Left ventricle myocardium superior (tissue), 1 donor: ENCODE measurements at places on chromosomes 6 and 20. TPM values are rescaled to one million over a fixed set of nuclear protein-coding genes. Genes with fewer than 3 reads are reported as not detected.

GRCh38 chr6:137277971-137278637 lies 58.9 kb upstream of the IFNGR1 start:
- DNase-seq, result no peak

DNA sequence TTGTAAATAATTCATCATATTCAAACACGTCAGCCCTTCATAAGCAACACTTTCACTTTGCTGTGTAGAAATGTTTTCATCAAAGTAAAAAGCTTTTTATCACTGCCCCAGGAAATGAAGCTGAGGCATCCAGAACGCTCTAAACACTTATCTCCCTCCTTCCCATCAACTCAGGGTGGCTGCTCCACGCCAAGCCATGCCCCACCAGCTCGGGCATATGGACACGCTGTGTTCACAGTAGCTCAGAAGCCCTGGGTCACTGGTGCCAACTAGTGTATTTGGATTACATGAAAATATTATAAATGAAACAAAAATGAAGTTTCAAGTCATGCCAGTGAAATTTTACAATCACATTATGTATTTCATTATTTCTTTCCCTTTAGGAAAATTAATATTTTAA lies 10.3 kb downstream of the PDE10A start:
- DNase-seq, result no peak

DNA sequence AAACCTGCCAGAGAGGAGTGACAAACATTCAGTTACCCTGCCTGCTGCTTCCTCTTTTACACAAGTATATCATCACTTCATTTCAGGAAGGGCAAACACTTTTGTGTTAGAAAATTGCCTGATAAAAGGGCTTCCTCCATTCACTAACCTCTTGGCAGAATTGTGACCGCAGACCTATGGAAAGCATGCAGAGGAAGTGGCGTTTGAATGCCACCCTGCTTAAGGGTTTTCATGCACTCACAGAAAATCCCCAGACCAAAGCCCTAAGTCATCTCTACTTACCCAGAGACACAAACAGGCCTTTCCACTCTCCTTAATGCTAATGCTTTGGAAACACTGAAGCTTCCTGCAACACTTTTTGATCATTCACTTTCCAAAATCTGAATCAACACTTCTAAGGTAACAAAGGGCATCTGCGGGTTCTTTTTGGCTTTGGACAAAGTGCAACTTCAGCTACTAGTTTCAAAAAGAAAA lies 22.1 kb upstream of the RALGAPA2 start:
- no peak for DNase-seq

GRCh38 chr6:42791706-42792320 lies 10.0 kb downstream of the BICRAL start:
- DNase-seq, result no peak

GRCh38 chr6:90940812-90941481 lies 354.1 kb upstream of the MAP3K7 start:
- DNase-seq, result no peak

GRCh38 chr6:78810146-78810545 lies 57.2 kb upstream of the IRAK1BP1 start:
- DNase-seq, result no peak

DNA sequence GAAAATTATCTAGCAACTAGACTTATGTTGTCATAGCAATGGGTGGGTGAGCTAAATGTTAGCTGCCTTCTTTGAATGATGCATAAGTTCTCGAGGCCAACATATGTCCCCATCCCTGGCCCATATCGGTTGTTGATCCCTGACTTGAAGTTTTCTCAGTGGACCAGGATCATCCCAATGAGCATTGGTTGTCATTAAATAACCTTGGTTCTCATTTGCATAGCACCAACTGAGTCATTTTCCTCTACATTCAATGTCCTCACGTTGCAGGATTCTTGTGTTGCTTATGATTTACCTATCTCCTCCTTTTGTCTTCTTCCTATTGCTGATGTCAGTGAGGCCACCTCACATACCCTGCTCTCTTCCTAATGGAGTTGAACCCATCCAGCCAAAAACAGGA lies 12.1 kb upstream of the AHCY start:
- no peak for DNase-seq

The VWA7 gene
- 12.8 TPM for total RNA-seq

- DNase-seq, result no peak
Measured at GRCh38 chr6:168016176-168016620, 18.7 kb downstream of the KIF25 start.

DNA sequence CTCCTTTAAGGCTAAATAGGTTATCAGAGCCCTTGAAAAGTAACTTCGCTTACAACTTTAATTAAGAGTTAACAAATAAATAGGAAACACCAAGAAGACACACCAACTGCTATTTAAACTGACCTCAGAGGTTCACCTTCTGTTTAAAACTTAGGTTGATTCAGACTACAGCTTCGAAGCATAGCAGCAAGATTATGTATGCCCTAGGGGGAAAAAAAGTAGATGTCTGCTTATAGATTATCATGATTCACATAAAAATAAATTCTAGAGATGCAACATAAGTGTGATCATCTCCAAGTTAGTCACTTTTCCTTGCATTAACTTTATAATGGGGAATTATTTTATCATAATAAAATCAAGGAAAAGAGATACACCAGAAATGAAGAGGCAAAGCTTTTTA lies 8.9 kb downstream of the PNISR start:
- DNase-seq, result no peak

DNA sequence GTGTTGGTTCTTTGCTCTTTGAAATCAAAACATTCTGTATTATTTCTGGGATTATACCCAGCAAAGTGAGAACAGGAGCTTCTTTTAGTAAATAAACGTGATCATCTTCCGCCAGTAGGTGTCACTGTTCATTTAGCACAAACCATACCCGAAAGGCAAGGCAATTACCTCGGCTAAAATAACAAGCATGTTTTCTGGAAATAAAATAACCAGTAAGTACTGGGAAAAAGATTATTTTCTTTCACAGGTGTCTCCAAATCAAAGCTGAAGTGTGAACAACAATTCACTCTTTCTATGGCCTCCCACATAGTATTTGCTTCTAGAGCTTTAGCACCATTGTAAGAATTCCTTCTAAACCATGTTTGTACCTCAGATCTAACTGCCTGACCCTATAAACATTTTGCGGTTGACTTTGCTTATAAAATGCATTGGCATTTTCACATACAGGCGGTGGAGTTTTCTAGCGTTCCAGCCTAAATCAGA lies 144.6 kb upstream of the AGPAT4 start:
- DNase-seq, result no peak

The MEI4 gene
- total RNA-seq, result 0.32 TPM

The HLA-DRB1 gene
- total RNA-seq, result 34.3 TPM

GRCh38 chr20:52800734-52801627 lies 171.2 kb upstream of the TSHZ2 start:
- no peak for DNase-seq

DNA sequence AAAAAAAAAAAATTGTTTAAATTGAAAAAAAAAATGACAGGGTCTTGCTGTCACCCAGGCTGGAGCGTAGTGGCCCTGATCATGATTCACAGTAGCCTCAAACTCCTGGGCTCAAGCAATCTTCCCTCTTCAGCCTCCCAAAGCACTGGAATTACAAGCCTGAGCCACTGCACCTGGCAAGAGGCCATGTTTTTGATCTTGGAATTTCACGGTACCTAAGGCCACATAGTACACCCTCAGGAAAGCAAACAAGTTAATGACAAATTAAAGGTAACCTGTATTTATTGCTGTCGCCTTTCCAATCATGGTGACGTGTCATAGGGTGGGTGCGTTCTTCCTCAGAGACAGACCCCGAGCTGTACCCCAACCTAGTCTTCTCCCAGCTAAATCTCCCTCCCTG lies 79.2 kb downstream of the LINC00237 start:
- DNase-seq, result no peak

The SPINT3 gene
- not detected for total RNA-seq

DNA sequence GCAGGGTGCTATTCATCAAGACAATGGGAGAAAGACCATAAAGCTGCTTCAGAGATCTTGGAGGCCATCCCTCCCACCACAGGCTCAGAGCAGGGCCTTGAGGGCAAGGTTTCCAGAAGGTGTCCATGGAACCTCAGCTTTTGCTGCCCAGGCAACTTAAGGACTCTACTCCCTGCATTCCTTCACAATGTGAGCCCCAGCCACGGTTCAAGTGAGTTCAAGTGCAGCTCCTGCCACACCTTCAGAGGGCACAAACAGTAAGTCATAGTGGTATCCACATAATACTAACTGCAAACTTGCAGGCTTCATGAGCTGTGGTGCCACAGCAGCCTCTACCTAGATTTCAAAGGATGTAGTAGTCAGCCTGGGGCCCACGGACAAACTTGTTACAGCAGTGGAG lies 144.0 kb upstream of the C6orf118 start:
- DNase-seq, result no peak

GRCh38 chr6:126204598-126204997 lies 135.3 kb upstream of the CENPW start:
- no peak for DNase-seq

- DNase-seq, result no peak
Measured at GRCh38 chr6:45951321-45952167, 64.1 kb downstream of the CLIC5 start.

DNA sequence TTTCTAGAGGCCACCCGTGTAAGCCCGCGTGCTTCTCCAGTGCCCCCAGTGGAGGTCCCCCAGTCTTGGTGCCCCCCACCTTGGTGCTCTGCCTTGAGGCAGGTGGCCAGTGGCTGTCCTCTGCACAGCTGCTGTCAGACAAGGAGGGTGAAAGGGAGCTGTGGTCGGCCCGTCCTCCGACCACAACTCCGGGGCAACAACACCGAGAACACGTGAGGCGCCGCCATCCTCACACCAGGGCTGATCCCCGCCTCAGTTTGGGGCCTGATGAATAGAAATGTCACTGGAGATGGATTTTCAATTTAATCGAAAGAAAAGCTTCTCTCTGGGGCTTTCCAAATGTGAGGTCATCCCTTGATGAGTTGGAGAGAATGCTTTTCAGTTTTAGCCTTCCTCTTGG lies 304.6 kb downstream of the CDH4 start:
- no peak for DNase-seq

DNA sequence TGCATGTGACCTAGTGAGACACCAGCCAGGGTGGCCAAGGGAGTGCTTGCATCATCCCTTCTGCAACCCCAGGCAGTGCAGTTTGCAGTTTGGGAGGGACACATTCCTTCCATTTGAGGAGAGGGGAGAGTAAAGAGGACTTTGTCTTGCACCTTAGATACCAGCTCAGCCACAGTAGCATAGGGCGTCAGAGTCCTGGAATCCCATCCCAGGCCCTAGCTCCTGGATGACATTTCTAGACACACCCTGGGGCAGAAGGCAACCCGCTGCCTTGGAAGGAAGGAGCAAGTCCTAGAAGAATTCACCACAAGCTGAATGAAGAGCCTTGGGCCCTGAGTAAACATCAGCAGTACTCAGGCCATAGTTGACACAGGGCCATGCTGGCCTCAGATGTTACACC lies 680.4 kb upstream of the IMPG1 start:
- no peak for DNase-seq

The POU3F2 gene
- total RNA-seq, result not detected

The TNF gene
- total RNA-seq, result 0.35 TPM

DNA sequence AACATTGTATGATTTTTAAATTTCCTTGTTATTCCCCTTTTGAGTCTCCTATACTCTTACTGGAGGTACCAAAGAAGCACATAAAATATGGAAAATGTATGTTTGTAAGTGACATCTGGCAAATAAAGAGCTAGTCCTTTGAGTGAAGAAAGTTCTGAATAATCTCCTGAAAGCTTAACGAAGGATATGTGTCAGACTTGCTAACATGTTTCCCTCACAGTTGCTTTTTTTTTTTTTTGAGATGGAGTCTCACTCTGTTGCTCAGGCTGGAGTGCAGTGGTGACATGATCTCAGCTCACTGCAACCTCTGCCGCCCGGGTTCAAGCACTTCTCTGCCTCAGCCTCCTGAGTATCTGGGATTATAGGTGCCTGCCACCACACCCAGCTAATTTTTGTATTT lies 63.6 kb downstream of the STK4 start:
- DNase-seq, result no peak

DNA sequence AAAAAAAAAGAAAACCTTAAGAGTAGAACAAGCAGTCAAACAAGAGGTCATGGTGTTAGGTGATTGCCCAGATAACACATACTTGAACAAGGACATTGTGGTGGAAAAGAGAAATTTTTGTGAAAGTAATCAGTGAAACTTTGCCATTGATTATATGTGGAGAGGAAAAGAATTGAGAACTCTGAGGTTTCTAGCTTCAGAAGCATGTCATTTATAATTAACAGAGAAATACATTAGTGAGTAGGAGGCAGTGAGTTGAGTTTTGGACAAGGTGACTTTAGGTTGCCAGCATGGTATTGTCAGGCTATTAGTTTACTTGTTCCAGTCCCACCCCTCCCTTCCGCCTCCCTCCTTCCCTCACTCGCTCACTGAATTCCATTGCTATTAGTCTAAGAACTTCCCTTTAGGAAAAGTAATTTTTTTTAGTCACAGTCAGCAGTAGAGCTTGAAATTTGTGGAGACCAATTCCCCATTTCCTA lies 17.2 kb downstream of the TAB2 start:
- DNase-seq, result no peak

DNA sequence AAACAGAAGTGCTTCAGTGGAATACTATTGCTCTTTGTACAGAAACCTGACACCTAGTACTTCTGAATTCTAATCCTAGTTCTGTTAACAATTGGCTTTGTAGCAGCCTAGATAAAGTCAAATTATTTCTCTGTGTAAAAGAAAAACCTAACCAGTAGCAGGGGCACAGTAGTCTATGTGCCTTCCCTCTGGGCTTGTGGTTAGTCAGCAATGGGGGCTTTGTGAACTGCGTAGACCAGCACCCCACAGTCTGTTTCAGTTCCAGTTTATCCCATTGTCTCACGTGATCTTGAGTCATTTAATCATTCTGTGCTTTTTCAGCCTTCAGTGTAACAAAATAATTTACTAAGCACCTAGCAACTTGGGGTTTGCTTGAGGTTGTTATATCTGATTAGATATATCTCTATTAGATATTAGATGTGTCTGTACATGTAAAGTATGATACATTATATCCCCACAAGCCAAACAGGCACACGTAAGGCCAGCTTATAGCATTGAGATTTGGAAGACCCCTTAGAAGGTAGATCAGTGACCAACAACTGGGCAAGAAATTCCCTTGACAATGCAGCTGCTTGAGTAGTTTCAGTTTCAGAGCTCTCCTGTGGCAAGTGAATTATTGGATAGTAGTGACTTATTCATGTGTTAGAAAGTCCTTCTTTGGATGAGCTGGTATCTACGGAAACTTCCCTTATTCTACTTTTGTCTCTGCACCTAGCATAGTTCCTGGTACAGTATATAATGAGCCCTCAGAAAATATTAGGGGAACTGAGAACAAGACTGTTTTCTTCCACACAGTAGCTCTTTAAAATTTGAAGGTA lies 27.9 kb upstream of the CCR6 start:
- DNase-seq, result no peak

The MAS1 gene
- not detected for total RNA-seq

DNA sequence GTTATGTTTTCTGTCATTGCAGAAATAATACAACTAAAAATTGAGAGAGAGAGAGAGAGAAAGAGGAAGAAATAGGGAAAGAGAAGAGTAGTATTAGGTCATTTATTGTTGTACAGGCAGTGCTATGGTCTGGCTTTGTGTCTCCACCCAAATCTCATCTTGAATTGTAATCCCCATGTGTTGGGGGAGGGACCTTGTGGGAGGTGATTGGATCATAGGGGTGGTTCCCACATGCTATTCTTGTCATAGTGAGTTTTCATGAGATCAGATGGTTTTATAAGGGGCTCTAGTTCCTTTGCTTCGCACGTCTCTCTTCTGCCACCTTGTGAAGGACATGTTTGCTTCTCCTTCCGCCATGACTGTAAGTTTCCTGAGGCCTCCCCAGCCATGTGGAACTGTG lies 677.4 kb upstream of the CHD6 start:
- no peak for DNase-seq
